ENCODE measurements at places on chromosomes 5 and 9. TPM values are rescaled to one million over a fixed set of nuclear protein-coding genes. Genes with fewer than 3 reads are reported as not detected.

DNA sequence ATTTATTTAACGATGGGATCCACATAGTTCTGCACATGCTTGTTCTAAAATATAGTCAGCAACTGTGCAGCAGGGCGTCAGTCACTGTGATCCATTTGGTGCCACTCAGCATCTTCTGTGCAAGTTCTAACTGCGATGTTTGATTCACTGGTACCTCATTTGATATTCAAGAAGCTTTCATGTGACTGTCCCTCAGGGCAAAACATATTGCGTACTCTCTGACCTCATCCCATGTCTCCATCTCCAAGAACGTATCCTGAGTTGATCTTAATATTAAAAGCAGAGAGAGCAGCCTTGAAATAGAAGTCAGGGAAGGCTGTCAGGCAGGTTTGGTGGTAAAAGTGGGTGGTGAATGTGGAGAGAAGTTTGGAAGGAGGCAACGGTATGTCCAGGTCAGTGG lies 116.5 kb upstream of the ATP10B start:
- no peak for DNase-seq

- no peak for DNase-seq
Observed at GRCh38 chr5:126488443-126489065, 65.3 kb downstream of the GRAMD2B start.

GRCh38 chr9:95874989-95875304 lies 544 bp upstream of the ERCC6L2 start:
- peak; percentile 64 for DNase-seq

GRCh38 chr5:80917631-80918030 lies 42.5 kb upstream of the RASGRF2 start:
- DNase-seq, result no peak

- DNase-seq, result no peak
Observed at GRCh38 chr5:151703227-151703626, 16.5 kb upstream of the SPARC start.

The RANBP3L gene
- total RNA-seq, result not detected

DNA sequence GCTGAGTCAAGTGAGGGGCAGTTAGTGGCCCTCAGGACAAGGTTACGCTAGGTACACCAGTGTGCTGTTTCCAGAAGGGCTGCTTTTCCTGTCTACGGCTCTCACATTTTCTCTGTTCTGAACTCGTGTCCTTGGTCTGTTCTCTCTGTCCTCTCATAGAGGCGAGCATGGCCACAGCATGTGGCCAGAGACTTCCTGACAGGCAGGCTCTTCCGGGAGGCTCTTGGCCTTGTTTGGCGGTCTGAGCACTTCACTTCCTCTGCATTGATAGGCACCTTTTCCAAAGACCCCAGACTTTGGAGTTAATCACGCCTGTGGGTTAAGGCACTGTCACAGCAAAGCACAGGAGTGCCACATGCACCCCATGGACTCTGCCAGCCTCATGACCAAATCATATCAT lies 1.2 kb downstream of the CKMT2 start:
- no peak for DNase-seq

The SLC6A3 gene
- total RNA-seq, result not detected

DNA sequence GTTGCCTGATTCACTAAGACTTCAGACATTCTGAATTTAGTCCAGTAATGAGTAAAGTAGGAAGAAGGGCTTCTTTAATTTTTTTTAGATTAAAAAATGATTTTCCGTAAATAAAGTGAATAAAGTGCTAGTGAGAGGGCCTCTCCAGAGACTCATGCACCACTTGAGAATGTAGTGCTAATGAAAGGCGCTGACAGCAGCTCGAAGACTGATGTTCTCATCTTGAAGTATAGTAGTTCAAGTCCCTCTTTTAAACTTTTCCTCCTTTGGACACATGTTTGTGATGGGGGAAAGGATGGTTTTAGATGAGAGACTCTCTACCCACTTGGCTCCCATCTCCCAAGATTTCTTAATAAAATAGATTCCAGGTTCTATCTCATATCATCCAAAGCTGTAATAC lies 48.5 kb downstream of the G3BP1 start:
- DNase-seq, result no peak

DNA sequence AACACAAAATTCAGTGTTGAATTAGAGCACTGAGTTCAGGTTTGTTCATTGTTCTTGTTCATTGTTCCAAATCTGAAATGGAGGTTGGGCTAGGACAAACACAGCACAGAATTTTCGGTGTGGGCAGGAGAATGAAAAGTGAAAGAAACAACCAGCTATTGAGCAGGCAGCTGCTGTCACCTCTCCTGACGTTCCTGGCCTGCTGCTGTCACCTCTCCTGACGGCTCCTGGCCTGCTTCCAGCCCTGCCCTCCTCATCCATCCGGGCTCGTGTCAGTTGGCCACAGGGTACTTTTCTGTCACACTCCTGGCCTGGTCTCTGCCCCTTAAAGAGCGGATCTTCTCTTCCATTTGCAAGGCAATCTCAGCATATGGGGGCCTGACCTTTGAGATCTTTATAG lies 45.2 kb upstream of the CKMT2 start:
- no peak for DNase-seq

GRCh38 chr9:20980832-20981455 lies 50.5 kb downstream of the HACD4 start:
- DNase-seq, result no peak

- no peak for DNase-seq
Observed at GRCh38 chr5:6202968-6203365, 175.4 kb downstream of the MED10 start.

DNA sequence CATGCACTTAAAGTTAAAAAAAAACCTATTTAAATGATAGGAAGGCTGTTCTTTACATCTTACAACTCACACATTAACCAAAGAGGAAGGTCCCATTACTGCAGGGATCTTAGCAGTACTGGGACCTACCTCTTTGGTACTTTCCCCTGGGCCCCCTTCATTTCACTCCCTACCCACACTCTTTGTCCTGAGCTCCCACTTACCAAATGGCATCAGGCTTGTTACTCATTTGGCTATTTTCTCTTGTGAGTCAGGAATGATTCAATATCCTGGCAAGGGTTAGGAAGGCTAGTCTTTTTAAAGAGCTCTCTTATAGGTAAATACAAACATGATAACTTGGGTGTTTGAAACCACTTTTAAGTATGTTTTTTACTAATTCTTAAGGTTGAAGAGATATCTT lies 117.4 kb upstream of the ELL2 start:
- DNase-seq, result no peak

GRCh38 chr5:167105941-167106340 lies 1185.5 kb upstream of the WWC1 start:
- no peak for DNase-seq

The PKD2L2 gene
- total RNA-seq, result not detected

The OLFM1 gene
- not detected for total RNA-seq

The BRIX1 gene
- 20.5 TPM for total RNA-seq

DNA sequence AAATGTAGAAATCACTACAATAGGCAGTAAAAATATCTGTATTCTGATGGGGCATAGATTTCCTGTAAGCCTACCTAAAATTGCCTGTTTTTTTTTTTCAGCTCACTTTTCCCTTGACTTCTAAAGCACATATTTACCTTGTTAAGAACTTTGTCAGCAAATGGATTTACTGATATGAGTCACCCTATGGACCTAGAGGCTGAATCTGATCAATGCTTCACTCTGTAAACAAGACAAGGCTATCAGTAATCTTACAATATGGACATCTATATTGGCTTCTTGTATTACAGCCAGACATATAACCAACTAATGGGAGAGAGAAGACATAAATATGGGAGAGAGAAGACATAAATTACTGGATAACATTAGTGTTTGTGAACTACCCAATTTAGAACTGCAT lies 792.7 kb upstream of the CHD1 start:
- no peak for DNase-seq

The NDST1 gene
- 2.4 TPM for total RNA-seq

The RAB3C gene
- not detected for total RNA-seq

- DNase-seq, result no peak
Observed at GRCh38 chr5:137218471-137218870, 280.7 kb downstream of the SPOCK1 start.

- no peak for DNase-seq
Observed at GRCh38 chr5:55638455-55638854, 73.7 kb downstream of the SLC38A9 start.

The GALNT12 gene
- 4.7 TPM for total RNA-seq

GRCh38 chr5:137589185-137589584 lies 90.1 kb upstream of the SPOCK1 start:
- no peak for DNase-seq

DNA sequence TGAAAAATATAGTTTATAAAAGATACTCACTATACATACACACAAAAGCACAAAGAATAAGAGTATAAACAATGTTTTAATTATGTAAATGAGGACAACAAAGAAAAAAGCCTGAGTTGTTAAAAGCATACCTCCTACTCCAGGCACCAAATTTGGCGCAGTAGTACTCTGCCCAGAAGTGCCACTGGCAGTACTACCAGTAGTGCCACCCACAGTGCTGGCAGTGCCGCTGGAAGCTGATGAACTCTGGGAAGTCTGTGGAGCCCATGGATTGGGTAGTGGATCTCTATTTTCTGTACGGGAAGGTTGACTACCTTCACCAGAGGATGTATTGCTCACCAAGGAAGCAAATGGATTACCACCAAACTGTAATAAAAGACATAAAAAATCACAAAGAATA lies 30.2 kb downstream of the UBQLN1 start:
- DNase-seq, result no peak

The GPR151 gene
- total RNA-seq, result not detected

The IL4 gene
- 2.1 TPM for total RNA-seq

DNA sequence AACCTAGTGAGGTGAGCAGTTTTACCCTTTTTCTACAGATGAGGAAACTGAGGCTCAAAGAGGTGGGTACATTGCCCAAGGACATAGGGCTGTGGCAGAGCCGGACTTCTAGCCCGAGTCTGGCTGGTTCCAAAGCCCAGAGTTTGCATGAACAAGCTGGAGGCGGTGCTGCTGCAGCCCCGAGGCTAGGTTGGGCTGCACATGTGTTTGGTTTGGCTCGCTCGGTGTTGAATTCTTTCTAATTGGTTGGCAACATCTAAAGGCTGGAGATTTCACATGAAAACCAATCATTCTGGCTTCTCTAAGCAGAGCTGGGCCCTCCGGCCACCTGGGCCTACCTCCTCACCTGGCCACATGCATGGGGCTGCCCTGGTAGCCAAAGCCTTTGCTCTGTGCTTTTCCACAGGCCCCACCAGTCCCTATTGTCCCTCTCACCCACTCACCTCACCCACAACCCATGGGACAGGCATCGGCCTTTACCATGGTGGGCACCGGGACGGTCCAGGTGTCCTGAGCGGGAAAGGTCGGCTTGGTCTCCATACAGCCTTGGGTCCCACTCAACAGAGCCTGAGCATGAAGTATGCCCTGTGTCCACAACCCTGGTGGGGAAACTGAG lies 262.3 kb downstream of the NSG2 start:
- DNase-seq, result no peak
